ENCODE measurements at places on chromosomes 2 and 18.

- no peak for DNase-seq
Measured at GRCh38 chr2:44825702-44826101, 115.8 kb upstream of the SIX3 start.

DNA sequence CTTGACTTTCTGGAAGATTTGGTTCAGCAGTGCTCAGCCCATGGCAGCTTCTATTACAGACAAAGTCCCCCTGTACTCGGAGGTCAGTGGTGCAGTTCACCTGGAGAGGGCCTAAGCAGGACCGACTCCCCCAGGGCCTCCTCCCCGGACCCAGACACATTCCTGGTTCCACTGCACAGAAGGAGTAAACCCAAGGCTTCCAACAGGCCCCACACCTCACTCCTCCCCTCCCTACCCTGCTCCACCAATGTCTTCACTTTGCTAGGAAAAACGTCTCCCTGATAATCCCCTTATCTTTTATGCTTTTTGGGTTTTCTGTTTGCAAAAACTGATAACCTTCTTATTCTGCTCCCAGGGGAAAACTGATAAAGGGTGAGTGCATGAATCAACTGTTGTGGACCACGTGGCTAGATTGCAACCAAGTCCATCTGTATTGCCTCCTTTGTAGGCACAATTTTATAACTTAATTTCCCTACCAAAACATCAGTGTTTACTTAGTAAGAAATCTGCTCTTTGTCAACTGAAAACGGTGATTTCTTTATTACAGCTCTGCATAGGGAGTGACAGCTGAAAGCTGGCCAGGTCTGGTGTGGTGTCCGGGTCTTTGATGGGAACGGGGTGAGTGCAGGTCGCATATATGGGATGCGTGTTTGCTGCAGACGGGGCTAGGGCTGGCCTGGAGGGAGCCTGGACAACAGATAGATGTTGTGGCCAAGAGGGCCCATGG, 202.5 kb downstream of the GLI2 start:
- DNase-seq = no peak

DNA sequence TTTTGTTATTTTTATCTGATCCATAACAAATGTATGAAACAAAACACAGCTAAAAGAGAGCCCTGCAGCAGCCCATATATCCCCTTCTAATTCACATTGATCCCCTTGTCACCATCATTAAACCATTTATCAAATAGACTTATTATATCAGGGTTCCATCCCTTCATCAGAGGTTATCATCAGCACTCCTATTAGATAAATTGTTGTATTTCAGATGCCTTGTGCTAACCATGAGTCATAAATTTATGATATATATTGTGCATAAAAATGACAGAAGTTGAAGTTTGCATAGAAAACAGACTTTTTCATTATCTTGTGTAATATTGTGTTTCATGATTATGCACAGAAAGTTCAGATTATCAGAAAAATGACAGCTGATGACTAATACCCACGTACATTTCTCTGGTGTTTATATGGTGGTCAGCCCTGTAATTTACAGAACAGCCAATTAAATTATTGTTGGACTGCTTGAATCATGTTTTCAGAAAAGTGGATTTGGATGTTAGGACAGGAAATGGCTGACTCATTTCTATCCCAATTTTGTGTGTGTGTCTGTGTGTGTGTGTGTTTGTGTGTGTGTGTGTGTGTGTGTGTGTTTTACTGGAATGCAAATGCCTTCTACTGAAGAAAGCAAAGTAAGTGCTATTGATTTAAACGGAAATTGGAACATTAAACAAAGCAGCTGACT, 80.9 kb downstream of the PPP1R1C start:
- DNase-seq = no peak

DNA sequence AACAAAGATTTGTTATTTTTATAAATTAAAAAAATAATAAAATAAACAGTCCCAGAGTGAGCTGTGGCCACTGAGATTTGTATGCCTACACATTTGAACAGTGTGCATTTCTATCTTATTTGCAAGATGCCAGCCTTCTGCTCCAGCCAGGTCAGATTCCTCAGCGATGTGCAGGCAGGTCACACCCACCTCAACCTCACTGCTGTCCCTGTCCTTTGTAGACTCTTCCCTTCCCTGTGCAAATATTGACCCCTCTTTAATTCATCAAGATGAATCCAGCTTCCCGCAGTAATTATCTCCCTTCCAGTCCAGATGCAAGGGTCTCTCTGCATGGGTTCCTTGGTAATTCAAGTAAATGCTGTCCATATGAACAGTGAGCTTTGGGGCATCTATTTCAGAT, 256.2 kb downstream of the PIEZO2 start:
- DNase-seq = no peak

DNA sequence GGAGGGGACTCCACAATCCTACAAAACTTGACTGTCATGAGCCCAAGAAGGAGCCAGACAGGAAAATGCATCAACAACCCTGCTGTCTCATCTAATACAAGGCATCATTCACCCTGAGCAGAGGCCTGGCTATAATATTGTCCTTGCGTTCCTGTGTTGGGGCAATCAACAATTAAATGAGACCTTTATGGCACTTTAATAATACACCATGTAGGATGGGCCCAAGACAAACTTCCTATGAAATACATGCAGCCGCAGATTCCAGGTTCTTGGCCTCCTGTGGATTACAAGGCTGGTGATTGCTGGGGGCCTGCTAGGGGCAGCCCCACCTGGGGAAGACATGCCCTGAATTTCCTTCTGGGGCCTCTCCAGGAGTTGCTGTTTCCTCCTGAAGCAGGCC, 82.8 kb upstream of the PPP1CB start:
- no peak for DNase-seq

GRCh38 chr18:7789856-7790552, 222.9 kb downstream of the PTPRM start:
- no peak for DNase-seq
